RPMI8226 (cell line): ENCODE measurements at places on chromosomes 7 and 10.
A peak's percentile ranks its signal among the peaks of the same experiment; 100 is the strongest.

GRCh38 chr10:70137135-70137534 is 4.5 kb upstream of the AIFM2 start:
- DNase-seq: no peak

GRCh38 chr10:80172896-80173295 is 32.4 kb downstream of the ANXA11 start:
- peak; percentile 20 for DNase-seq

GRCh38 chr10:100637785-100638184 is 102.0 kb downstream of the HIF1AN start:
- peak; percentile 40 for DNase-seq

- DNase-seq: peak; percentile 30
Observed at GRCh38 chr7:135975166-135975565, 2.0 kb downstream of the MTPN start.

GRCh38 chr7:118327174-118327573 is 102.7 kb downstream of the ANKRD7 start:
- no peak for DNase-seq

DNA sequence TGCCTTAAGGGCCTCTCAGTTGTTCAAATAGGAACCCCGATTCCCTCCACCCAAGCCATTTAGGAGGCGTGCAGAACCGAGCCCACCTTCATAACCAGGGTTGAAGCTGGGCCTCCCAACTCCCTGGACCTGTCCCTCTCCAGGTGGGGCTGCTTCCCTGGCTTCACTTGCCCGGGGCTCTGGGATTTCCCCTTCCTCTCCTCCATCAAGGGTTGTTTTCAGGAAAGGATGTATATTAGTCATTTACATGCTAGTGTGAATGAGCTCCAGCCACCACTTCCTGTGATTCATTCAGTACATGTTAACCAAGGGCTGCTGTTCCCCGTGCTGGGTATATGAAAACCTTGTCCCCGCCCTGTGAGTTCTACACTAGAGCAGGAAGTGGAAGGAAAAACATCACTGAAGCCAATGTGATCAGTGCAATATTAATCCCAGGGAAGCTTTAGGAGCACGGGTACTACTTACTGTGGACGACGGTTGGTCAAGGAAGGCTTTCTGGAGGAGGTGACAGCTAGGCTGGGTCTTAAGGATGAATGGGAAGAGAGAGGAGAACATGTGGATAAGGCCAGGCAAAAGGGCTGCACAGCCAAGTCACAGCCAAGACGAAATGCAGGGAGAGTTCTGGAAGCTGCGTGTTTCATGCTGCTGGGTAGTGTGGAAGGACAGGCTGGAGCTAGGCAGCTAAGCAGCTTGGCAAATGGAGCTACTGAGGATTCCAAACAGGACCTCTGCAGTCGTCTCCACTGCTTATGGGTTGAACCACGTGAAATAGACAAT is 150.1 kb upstream of the SHH start:
- no peak for DNase-seq

DNA sequence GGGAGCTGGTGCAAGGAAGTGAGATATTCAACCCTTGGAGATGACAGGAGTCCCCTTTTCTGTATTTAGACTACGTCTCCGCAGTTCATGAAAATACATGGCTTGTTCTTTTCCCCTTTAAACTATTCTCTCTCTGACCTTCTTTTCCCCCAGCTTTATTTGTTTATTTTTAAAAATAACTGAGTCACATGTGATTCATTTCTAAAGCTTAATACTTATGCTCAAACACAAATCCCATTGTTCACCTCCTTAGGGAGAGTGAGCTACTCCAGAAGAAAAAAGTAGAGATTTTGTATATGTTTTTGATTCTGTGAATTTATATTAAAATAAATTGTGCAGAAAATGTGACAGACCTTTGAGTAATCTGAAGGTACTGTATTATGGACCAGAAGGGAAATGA is 35.9 kb upstream of the FZD1 start:
- DNase-seq: no peak

GRCh38 chr7:77866786-77867536 is 68.4 kb downstream of the PHTF2 start:
- no peak for DNase-seq

DNA sequence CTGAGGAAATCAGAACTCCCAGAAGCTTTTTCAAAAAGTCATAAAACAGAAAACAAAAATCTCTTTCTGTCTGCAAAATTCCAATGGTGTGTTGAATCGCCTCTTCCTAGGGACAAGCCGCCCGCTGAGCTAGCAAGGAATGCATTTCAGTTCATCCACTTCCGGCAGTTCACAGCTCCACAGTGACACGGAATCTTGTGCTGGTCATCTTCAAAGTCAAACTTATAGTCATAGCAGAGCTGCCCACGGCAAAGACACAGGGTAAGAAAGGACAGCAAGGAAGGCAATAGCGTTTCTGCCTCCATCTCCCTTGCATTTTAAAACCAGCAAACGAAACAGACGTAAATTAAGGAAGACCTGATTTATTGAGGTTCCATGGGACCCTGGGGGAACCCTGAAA is 111.2 kb downstream of the GALNT11 start:
- DNase-seq: no peak

- DNase-seq: no peak
Observed at GRCh38 chr10:92575961-92576360, 2.1 kb upstream of the IDE start.

- DNase-seq: no peak
Observed at GRCh38 chr7:27895551-27895950, 155.6 kb downstream of the TAX1BP1 start.
